ENCODE measurements at places on chromosomes 13 and 19.

- DNase-seq, result no peak
Measured at GRCh38 chr13:41344358-41344757, 33.3 kb downstream of the NAA16 start.

DNA sequence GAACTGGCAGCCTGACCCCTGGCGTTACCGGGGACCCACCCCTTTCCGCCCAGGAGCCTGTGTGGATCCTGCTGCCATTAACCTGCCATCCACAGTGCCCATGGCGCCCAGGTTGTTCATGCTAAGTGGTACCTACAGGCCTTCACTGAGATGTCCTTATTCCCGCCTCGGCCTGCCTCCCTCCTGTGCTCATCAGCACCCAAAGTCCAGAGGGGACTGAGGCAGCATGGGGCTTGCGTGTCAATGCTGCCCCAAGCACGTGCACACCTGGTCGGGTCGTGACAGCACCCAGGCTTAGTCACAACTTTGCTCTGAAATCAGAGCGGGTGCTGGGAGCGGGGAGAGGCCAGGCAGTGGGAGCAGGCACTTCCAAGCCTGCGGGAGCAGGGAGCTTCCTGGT is 3.7 kb upstream of the INTS6 start:
- DNase-seq, result no peak

DNA sequence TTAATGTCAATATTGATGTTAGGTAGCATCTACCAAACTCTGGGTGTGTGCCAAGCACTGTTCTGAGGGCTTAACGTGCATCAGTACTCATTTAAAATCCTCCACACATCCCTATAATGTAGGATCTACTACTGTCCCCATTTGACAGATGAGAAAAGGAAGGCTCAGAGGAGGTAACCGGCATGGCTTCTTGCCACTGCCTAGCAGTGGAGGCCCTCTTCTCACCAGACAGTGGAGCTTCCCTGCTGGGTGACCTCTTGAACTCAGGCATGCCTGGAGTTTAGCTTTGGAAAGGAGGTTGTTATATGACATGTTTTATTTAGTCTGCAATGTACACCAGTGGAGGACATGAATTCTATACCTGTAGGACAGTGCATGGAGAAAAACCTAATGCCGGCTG is 2.1 kb downstream of the SPATA13 start:
- no peak for DNase-seq

DNA sequence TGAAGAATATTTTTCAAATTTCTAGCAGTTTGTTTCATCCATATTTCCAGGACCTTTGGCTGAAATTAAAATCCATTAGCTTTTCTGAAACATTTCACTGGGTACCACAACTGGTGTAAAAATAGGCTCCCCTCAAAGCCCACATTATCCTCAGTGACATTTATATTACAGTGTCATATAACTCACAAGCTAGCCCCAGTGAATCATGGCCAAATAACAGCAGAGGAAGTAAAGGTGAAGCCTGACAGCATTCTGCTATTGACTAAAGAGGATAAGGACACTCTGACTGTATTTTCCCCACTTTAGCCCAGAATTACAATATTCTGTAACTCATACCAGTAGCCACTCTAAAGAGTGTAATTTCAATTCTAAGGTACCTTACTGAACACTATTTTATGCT is 21.9 kb downstream of the KCTD12 start:
- no peak for DNase-seq

- peak; percentile 69 for DNase-seq
Measured at GRCh38 chr19:50669302-50670101, 20.3 kb downstream of the C19orf81 start.

- no peak for DNase-seq
Measured at GRCh38 chr19:6362027-6362350, 658 bp downstream of the CLPP start.

- DNase-seq, result no peak
Measured at GRCh38 chr13:28889086-28889732, 69.1 kb downstream of the MTUS2 start.

GRCh38 chr19:17359905-17360800 is 17.0 kb downstream of the PLVAP start:
- no peak for DNase-seq

- peak; percentile 39 for DNase-seq
Measured at GRCh38 chr13:67619995-67620380, 389.9 kb upstream of the PCDH9 start.

- DNase-seq, result no peak
Measured at GRCh38 chr13:75749407-75749806, 113.3 kb downstream of the LMO7 start.

GRCh38 chr13:24228852-24229458 is 68.4 kb downstream of the SPATA13 start:
- peak; percentile 68 for DNase-seq

- peak; percentile 78 for DNase-seq
Measured at GRCh38 chr13:28494778-28495537, at the start of gene FLT1. Gene FLT1, minus strand, starts transcription at chr13:28495128. Its CDS starts 285 bp downstream, at chr13:28494843.

- no peak for DNase-seq
Measured at GRCh38 chr13:23987331-23987894, 90.1 kb upstream of the C1QTNF9B start.
